ENCODE measurements at places on chromosomes 11 and 22. TPM values are rescaled to one million over a fixed set of nuclear protein-coding genes. Genes with fewer than 3 reads are reported as not detected.

DNA sequence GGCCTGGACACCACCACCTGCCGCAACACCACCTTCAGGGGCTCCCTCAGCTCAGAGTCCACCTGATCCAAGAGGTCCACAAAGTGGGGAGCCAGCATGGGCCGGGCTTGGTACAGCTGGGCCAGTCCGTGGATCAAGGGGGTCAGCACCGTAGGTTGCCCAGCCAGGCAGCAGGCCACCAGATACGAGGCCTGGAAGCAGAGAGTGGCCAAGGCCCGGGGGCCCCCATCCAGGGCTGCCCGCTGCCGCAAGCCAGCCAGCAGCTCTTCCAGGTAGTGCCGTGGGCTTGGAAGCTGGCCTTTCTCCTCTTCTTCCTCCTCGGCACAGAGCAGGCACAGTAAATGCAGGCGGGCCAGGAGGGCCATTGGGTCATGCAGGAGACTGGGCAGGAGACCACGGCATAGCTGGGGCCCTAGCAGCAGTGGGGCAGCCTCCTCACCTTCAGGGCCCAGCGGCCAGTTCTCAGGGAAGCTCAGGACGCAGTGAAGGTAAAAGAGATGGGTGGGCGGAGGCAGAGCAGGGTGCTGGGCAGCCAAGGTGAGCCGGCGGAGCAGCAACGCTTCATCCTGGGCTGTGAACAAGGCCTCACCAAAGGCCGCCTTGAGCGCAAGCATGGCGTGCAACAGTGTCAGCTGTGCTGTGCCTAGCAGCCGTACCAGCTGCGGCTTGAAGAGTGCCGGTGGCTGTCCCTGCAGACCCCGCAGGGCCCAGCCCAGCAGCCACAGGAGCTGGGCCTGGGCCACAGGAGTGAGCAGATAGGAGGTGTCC is 1.7 kb downstream of the AP5B1 start:
- DNase-seq = no peak

TTLL8 gene
- total RNA-seq = not detected

MOGAT2 gene
- not detected for total RNA-seq

DNA sequence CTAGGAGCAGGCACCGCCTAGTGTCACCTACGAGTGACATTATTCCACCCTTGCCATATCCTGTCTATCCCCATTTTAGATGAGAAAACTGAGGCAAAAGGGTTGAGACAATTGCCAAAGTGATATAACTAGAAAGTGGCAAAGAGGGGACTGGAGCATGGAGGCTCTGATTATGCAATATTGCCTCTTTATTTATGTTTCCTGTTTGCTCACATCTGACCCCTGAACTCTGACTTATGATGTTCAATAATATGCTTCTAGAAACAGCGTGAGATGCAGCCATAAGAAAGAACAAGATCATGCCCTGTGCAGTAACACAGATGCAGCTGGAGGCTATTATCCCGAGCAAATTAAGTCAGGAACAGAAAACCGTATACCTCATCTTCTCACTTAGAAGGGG is 7.7 kb downstream of the ELF5 start:
- DNase-seq = no peak

CNIH2 gene
- total RNA-seq = 1.4 TPM

All from mammary epithelial cell (primary cell).